Naive thymus-derived CD8-positive, alpha-beta T cell (primary cell): ENCODE measurements at places on chromosomes 12 and 14.

- DNase-seq = peak; percentile 64
Observed at GRCh38 chr12:109154451-109155438, 38.4 kb downstream of the ACACB start.

DNA sequence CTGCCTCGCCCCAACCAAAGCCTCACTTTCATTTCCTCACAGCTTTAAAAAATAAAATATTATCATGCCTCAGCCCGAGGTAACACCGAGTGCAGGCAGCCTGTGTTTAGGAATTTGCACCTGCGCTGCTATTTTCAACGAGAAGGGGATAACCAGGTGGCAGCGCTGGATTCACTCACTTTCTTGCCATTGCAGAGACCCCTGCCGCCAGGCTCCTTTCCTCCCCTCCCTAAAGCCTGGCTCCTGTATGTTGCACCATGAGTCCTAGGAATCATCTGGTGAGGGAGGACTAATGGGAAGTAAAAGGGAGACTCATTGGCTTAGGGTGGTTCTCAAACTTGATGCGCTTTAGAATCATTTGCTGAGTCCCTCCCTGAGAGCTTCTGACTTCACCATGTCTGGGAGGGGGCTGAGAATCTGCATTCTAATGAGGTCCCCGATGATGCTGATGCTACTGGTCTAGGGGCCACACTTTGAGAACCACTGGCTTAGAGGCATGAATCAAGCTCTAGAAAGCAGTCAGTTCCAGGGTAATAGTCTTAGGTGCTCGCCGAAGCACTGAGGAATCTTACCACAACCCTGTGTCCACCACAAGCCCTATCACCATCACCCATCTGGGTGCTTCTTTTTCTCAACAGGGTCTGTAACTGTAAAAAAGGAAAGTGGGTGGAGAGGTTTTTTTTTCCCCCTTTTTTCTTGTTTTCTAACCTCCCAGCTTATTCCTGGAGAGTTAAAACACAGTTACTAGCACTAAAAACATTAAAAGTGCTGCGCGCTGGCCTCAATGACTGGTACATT lies 83.8 kb downstream of the SLC38A1 start:
- no peak for DNase-seq

GRCh38 chr12:95693689-95694088 lies 96.9 kb downstream of the NTN4 start:
- no peak for DNase-seq

DNA sequence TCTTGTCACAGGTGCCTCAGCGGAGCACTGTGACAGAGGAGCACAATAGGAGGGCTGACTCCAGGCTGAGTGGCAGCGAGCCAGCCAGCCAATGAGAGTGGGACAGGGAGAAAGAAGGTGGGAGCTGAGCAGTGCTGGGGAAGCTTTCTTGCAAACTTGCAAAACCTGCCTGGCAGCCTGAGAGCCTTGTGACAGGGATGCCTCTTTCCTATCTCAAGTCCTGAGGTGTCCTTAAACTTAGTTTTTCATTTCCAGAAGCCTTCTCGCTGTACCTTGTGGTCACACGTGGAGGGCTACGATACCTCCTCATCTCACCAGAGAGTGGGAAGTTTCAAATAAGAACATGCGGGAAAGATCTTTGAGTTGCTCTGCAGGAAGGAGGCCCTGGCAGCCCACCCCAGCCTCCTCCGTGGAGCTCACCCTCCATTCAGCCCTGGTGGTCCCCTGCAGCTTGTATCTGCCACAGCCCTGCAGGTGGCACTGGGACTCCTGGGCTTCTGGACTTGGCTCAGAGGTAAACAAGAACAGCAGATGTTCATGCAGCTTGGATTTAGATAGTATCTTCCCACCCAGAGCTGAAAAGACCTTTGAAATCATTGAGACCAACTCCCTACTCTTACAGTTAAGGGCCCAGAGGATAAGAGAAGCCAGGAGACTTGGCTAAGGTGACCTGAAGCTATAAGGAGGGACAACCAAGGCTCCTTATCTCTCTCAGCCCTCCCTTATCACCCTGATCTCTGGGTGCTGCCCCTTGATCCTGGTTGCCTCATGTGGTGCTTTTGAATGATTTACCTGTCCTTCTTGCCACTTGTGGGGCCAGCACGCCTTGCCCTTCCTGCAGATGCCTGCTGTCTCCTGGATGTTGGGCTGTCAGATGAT lies 153.5 kb upstream of the MAX start:
- DNase-seq = peak; percentile 20

GRCh38 chr12:124390442-124391097 lies 95.7 kb downstream of the RFLNA start:
- DNase-seq = no peak

DNA sequence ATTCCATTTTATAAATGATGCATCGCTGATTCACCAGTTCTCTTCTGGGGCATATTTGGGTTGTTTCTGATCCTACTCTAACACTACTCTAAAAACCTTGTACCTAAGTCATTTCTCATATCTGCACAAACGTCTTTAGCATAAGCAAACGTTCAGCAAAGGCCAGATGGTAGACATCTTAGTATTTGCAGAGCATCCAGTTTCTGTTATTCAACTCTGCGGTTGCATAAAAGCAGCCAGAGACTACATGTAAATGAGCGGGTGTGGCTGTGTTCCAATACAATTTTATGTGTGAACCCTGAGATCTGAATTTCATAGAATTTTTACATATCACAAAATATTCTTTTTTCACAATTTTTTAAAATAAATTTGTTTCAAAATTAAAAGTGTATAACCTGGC lies 22.8 kb upstream of the MMP17 start:
- DNase-seq = no peak

DNA sequence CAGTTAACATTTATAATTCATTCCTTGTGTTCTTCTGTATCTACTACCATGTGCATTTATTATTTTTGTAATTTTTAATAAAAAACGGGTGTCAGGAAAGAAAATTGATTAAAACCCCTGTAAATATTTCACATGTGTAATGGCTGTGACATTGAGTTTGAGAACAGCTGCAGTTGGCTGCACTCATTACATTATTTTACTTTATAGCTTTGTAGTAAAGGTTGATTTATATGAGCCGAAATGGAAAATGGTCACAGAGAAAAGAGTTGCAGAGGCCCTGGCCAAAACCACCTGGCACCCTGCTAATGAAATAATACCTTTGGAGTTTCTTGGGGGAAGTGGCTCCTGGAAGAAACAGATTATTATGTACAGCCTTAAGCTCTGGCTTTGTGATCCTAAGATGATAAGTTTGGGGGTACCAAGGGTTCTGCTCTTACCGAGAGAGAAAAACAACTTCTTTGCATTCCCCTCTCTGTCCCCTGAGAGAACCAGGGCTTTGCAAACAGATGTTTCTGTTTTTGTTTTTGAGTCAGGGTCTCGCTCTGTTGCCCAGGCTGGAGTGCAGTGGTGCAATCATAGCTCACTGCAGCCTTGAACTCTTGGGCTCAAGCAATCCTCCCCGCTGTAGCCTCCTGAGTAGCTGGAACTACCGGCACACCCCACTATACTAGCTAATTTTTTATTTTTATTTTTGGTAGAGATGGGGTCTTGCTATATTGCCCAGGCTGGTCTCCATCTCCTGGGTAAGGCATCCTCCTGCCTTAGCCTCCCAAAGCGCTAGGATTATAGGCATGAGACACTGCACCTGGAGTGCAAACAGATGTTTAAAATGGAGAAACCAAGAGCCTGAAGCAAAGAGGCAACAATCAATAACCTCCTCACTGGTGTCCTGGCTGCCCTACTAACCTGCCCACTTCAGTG lies 9.7 kb upstream of the DYNLL1 start:
- no peak for DNase-seq
